ENCODE measurements at places on chromosomes 5 and 9.

- no peak for DNase-seq
These were observed 148.0 kb downstream of the RORB start for GRCh38 chr9:74645007-74645639.

DNA sequence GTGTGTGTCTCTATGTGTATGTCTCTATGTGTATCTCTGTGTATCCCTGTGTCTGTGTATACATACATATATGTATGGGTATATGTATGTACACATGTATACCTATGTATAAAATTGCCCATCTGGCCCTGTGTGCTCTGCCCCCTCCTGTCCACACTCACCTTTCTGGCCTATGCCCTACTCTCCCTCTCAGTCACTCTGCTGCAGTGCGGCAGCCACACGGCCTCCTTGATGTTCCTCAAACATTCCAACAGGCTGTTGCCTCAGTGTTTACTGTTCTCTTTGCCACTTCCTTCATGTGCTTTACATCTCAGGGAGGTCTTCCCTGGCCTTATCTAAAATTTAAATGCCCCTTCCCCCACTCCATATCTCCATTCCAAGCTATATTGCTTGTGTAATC lies 18.3 kb upstream of the RNF180 start:
- no peak for DNase-seq

DNA sequence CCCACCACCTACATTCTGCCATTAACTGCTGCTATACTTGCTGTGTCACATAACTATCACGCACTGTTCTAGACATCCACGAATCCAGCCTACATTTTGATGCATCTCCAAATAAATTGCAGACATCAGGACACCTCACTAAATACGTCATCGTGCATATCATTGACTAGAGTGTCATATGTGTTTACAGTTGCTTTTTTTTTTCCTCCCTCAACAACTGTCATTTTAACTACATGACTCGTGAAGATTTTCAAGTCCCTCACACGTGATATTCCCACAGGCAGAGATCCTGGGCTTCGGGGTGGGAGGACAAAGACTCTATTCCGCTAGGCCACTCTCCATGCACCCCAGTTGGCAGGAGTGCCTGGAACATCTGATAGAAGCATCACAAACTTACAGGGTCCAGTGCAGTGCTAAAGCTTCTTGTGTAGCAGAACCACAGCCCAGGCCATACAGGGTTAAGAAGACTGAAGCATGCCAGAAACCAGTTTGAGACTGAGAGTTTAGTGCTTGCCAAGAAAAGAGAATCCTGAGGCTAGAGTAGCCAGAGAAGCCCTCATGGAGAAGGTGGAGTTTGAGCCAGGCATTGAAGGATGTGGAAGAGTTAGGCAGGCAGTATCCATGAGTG lies 1.1 kb downstream of the PCYOX1L start:
- no peak for DNase-seq

- DNase-seq: no peak
These were observed 116.4 kb downstream of the TTLL11 start for GRCh38 chr9:121976751-121977150.

DNA sequence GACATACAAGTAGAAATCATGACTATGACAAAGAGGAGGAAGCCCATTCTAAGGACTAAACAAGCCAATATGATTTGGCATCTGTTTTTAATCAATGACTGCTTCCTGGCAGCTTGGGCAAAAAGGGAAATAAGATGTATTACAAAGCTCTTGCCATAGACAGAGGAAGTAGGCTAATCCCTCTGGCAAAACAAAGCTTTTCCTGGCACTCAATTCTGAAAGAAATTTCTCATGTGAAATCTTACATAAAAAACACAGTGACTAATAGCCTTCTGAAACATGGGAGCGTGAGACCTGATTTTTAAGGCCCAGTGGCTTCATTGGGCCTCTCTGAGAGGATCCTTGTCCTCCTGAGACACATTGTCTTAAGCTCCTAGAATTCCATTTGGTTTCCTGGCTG lies 93.6 kb downstream of the COL23A1 start:
- no peak for DNase-seq

GRCh38 chr5:174381241-174381640 lies 335.7 kb downstream of the NSG2 start:
- no peak for DNase-seq

DNA sequence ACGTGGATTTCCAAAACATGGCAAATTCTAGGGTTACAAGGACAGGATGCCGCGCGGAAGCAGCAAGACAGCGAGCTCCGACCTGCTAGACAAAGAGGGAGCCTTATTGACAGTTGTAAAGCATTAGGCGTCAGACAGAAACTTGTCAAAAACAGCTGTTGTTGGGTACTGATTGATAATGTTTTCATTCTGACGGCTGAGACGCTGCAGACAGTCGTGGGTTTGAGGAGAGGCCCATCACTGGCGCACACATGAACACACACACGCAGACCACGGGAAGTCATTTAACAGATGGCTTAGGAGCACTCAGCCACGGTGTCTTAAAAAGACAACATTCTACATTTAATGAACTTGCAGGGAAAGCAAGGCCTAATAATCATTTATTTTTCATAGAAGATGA lies 324.0 kb downstream of the NDUFS4 start:
- no peak for DNase-seq

GRCh38 chr5:82894716-82895115 lies 182.5 kb downstream of the TMEM167A start:
- no peak for DNase-seq

- no peak for DNase-seq
These were observed 2.5 kb downstream of the DMRT2 start for GRCh38 chr9:1052365-1053281.

GRCh38 chr5:114438471-114438870 lies 76.6 kb downstream of the KCNN2 start:
- DNase-seq: no peak

DNA sequence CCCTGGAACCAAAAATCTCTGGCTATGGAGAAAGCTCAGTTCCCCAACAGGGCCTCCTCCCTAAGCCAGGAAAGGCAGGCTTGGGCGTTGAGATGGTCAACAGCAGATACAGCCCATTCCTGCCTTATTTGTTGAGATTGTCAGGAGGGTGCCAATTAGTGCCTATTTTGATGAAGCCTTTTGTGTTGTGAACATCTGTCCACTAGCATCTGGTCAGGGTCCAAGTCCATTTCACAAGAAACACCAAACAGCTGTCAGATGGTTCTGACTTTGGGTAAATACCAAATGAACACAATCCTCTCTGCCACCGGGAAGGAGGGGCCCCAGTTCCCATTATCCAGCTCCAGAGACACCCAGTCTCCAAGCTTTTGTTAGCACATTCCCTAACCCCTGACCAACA lies 19.9 kb downstream of the SEMA6A start:
- DNase-seq: no peak

DNA sequence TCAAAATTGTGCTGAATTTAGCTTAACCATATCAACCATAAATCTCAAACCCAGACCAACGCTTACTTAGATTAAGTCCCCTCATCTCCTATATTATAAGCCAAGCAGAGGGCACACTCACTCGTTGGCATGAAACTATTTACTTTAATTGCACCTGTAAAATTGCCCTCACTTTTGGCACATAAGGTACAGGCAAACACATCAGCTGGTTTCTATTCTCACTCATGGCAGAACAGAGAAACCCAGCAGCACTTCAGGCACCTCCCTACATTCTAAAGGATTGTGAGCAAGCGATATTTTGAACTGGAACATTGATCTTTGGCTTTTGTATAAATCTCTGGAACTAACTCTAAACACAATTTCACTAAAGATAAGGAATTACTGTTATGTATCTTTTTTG lies 845.6 kb upstream of the CDH6 start:
- DNase-seq: no peak

DNA sequence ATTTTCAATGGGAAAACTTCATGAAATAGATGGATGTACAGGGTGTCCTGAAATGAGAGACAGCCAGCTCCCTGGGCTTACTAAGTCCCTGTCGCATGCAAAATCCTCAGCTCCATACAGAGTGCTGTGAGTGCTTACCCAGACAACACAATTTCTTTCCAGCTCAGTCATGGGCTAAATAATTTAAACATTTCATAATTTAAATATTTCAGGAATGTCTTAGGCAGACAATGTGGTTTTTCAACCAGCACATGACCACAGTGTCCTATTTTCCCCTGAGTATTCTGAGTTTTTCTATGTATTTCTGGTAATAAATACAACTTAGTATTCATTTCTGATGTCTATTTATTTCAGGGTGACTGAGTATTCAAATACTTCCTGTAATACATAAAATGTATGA lies 188.5 kb upstream of the SNX2 start:
- DNase-seq: no peak

GRCh38 chr5:19532936-19533335 lies 455.1 kb downstream of the CDH18 start:
- DNase-seq: no peak

DNA sequence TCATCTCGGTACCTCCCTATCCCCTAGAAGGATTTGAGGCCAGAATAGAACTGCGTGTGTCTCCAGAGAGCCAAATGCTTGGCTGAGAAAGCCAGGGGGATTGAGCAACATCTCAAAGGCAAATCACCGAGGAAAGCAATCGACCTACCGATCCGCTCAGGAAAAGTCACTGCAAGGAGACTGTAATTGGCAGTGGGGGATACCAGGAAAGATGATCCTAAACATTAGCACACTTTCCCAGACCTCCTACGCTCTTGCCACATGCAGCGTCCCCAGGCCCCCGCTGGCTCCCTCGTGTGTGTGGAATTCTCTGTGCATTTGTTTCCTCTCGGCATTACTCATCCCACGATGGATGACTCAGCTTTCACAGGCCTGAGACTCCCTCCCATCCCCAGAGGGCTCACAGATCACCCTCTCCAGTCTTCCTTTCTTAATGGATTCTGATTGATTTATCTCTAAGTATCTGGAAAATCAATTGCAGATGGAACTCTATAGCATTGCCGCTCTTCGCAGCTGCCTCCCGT lies 82.2 kb upstream of the ICE1 start:
- DNase-seq: peak; percentile 75

DNA sequence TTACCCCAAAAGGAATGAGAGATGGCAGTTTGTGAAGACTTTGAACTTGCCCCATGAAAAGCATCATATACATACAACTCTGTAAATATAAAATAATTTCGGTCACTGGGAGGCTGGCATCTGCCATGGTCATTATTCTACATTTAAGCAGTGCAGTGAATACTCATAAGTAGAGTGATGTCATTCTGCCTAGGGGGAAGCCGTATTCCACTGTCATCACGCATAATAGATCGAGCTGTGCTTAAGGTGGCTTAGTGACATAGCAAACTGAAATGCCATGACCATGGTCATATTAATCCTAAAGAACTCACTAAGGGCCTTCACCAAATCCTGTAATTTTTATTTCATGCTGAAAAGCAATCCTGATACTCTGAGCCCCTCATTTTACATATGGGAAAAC lies 42.4 kb upstream of the NR4A3 start:
- DNase-seq: no peak

GRCh38 chr5:72121052-72121779 lies 13.9 kb downstream of the MAP1B start:
- DNase-seq: no peak

DNA sequence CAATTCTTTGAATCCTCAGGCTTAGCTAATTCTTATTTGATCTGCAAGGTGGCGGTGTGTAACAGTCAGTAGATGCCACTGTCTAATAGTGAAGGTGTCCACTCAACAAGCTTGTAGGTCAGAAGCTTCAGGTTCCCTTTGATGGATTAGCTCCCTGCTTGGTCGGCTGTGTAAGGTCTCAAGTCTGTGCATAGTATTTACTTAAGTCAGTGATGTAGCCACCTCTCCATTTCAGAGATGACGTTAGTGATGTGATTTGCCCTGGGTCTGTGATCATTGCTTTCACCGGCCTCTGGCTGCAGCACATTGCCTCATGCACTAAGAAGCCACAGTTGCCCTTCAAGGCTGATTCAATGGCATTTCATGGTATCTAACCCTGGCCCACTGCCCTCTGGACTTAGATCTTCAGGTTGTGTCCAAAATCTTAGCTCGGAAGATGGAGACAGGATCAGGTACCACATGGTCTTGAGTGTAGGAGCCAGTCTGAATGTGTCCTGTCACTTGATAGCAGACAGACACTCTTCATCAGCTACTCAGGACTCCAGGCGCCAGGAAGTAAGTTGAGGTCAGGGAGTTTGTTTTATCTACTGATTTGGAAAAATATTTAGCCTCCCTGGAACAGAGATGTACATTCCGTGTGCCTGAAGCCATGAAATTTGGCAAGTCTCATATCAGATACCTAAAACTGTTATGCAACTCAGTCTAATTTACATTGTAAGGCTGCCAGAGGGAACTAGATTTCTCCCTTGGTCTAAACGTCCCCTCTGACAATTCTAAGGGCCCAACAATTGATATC lies 42.9 kb downstream of the SUB1 start:
- DNase-seq: no peak
